ENCODE measurements at places on chromosomes 1 and 21.

- no peak for DNase-seq
Measured at GRCh38 chr1:23548704-23549143, 10.6 kb downstream of the ID3 start.

GRCh38 chr21:45539046-45539795 is 3.0 kb downstream of the SLC19A1 start:
- DNase-seq, result no peak

DNA sequence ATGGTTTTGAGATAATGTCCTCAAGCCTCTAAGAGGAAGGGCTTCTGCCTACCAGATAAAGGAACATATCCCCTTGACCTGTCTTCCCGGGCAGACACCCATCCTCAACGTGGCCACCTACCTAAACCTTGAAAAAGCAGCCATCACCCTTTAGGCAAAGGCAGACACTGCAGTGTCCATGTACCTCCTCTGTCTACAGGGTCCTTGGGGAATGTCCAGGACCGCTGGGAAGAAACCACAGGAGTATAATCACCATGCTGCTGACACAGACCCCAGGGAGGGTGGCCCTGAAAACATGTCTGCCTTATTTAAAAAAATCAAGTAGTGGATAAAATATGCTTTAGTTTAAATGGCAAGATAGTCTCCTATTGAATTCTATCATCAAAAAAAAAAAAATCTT is 16.6 kb downstream of the BCAR3 start:
- DNase-seq, result peak; percentile 37

DNA sequence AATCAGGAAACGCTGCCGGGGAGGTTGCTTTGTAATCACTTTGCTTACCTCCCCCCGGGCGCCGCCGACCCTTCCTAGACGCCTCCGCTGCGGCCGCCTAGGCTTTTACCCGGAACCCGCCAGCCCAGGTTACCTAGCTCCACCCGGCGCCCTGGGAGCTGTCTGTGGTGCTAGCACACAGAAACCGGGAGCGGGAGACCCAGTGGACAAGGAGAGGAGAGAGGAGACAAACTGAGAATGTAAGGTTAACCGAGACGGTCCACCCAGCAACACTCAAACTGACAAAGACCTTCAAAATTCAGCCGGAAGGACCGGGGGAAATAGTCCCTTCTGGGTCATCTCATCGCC is 9.8 kb downstream of the BARHL2 start:
- peak; percentile 37 for DNase-seq

DNA sequence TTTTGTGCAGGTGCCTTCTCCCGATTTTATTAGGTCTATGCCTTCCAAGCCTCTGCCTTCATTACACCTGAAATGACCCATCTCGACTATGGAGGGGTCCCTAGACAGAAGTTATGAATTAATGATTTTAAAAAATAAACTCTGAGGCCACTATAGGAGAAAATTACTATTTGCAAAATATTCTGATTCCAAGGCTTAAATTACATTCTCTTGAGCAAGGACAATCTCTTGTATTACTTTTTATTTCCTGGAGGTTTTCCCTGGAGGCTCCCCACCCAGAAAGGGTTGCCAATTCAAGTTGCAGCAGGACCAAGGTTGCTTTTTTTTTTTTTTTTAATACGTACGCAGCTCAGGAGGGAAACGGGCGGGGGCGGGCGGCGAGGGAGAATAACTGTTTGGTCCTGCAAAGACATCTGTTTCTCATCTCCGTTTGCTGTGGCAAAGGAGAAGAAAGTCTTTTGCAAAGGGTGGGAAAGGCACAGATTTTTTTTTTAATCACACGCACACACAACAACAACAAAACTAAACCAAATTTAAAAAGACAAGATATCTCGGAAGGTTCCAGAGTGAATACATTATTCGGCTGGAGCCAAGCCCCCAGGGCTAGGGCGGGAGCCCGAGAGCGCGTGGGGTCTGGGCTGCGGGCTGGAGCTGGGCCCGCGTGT is 618 bp upstream of the SERTAD4 start:
- DNase-seq, result peak; percentile 71

- no peak for DNase-seq
Measured at GRCh38 chr1:175864183-175864582, 120.8 kb upstream of the TNR start.

GRCh38 chr21:41188486-41189149 is 20.7 kb downstream of the BACE2 start:
- no peak for DNase-seq

DNA sequence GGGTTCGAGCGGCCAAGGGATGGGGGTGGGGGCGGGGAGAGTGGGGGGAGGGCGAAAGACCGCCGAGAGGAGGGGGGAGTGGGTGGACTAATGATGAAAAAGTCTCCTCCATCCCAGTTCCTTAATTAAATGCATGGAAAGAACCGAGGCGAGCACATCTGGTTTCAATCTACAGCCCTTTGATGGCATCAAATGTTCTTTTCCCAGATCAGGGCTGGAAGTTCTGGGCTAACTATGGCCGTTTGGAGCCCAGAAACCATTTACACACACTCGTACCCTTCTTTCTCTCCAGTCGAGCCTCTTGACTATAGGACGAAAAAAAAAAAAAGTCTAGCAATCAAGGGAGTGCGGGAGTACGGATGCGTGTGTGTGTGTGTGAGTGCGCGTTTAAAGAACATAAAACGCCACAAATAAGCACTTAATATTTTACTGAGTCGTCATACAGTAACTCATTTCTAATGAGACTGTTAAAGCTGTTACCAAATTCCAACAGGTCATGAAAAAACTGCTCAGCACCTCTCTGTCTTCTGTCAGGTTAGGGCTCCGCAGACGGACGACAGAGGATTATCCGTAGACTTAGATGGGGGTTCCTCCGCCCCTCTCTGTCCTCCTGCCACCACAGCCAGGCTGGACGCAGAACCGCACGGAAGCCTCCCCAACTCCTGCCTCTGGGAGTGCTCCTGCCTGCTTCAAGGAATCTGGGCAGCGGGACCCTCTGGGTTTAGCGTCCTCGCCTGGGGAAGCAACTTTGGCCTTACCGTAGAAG is 2.1 kb upstream of the PRRX1 start:
- DNase-seq, result peak; percentile 67

- no peak for DNase-seq
Measured at GRCh38 chr1:13893409-13893821, 193.4 kb downstream of the PRDM2 start.

GRCh38 chr1:21622466-21623315 is 46.5 kb downstream of the RAP1GAP start:
- no peak for DNase-seq

GRCh38 chr21:43355266-43355924 is 71.5 kb downstream of the SIK1 start:
- no peak for DNase-seq

- no peak for DNase-seq
Measured at GRCh38 chr21:24025101-24025500, 1582.2 kb downstream of the MRPL39 start.

GRCh38 chr1:53737648-53738204 is 1.2 kb downstream of the GLIS1 start:
- DNase-seq, result peak; percentile 26
